Activated naive CD4-positive, alpha-beta T cell treated with anti-CD3 and anti-CD28 coated beads, Interleukin-2, amount 50 U/mL, for 72 hours (primary cell): ENCODE measurements at places on chromosomes 2 and 18. TPM values are rescaled to one million over a fixed set of nuclear protein-coding genes. Genes with fewer than 3 reads are reported as not detected.

DNA sequence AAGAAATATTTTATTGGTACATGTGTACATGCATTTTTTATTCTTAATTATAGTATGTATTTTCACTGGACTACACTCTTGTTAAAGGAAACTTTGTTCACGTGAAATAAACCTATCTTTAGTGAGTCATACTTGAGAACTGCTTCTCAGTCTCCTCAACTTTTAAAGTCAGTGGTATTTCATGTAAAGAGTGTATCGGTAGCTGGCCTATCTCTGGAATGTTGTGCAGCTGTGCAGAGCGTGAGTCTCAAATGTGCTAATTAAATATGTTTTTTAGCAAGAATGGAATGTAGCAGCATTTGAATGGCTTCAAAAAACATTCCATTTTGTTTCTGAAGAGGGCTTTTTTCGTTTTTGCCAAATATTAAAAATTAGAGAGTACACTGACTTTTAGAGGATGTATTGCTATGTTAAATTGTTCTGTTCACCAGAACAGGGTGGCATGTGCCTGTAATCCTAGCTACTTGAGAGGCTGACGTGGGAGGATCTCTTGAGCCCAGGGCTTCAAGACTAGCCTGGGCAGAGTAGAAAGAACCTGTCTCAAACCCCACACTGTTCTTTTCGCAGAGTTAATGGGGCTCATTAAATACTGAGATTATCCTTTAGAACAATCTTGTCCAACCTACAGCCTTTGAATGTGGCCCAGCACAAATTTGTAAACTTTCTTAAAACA, 14.3 kb downstream of the SPTBN1 start:
- DNase-seq = no peak

DNA sequence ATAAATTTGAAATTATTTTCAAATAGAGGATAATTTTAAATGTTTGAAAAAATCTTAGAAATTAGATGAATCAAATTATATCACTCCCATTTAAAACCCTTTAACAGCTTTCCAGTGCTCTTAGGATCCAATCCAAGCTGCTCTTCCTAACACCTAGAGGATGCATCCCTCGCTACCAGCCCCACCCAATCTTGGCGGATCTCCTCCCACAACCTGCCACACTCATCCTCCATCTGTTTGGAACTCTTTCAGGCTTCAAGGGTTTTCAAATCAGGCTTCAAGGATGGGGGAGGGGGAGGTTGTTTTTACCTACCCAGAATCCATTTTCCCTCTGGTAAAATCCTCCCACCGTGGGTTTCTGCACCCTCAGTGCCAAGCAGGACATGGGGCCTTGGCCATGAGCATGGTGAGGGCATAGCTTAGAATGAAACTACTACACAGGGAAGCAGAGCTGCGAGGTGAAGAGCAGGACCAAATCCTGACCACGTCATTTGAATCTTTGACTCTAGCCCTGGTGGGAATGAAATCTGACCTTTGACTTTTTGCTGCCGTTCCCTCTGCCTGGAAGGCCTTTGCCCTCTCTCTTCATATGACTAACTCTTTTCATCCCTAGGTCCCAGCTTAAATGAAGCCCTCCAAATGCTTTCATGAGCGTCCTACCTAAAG, 113.0 kb upstream of the MAPRE2 start:
- DNase-seq = no peak

Gene SERPINB10
- not detected for total RNA-seq

Gene RSAD2
- total RNA-seq = 2.7 TPM

GRCh38 chr2:107712857-107713256, 113.8 kb upstream of the RGPD4 start:
- DNase-seq = no peak

DNA sequence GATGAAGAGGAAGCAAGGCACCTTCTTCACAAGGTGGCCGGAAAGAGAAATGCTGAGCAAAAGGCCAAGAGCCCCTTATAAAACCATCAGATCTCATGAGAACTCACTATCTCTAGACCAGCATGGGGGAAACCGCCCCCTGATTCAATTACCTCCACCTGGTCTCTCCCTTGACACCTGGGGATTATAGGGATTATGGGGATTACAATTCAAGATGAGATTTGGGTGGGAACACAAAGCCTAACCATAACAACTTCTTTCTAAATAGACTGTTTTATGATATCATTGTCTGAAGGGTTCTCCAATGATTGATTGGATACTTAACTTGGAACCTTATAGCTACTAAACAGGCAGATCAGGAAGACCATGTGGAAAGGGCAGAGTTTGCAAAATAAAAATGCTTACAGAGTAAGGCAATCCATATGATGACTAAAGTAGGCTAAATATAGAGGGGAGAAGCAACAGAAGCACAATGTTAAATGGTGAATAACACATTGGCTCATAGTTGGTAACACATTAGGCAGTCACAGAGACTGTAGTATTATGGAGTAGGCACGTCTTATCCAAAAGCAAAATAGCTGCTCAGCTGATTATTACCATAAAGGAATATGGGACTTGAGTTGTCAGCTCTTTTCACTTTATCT, 179.0 kb downstream of the BARD1 start:
- no peak for DNase-seq

- DNase-seq = no peak
These were observed 356.3 kb upstream of the PKDCC start for GRCh38 chr2:41691561-41691960.

GRCh38 chr2:19837235-19837766, 64.5 kb downstream of the TTC32 start:
- no peak for DNase-seq

DNA sequence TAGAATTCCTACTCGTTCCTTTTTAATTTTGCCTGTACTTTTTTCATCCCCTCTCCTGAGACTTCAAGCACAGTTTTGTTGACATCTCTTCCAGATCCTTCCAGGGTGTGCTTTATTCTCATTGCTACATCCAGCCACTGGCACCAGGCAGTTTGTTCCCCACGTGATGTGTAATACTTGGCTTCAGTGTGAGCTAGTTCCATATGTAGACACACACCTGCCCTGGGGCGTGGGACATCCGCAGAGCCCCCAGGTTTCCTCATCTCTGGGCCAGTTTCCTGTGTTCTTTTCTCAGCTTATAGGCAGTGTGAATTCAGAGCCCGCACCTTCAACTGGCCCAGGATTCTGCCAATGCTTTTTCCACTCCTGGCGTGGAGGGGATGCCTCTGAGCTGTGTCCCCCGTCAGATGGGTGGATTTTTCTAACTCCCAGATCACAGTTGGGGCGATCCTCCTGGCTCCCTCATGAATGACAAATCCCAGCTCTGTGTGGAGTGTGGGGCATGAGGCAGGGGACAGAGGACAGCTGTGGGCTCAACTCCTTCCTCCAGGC, 46.6 kb downstream of the DIPK1C start:
- no peak for DNase-seq

GRCh38 chr18:60331890-60332289, 40.7 kb downstream of the MC4R start:
- DNase-seq = no peak
